Thoracic aorta endothelial cell (primary cell): ENCODE measurements at places on chromosomes 2 and 18. TPM values are rescaled to one million over a fixed set of nuclear protein-coding genes. Genes with fewer than 3 reads are reported as not detected.

KCNG2 gene
- not detected in 2 replicates for total RNA-seq

GREB1L gene
- total RNA-seq = 1.1 and 1.7 TPM in 2 replicates

SP100 gene
- total RNA-seq = 176 and 216 TPM in 2 replicates

C2orf81 gene
- 0.40 and 0.50 TPM in 2 replicates for total RNA-seq
